GM04504 (cell line): ENCODE measurements at places on chromosomes 7 and 10.
A peak's percentile ranks its signal among the peaks of the same experiment; 100 is the strongest.

DNA sequence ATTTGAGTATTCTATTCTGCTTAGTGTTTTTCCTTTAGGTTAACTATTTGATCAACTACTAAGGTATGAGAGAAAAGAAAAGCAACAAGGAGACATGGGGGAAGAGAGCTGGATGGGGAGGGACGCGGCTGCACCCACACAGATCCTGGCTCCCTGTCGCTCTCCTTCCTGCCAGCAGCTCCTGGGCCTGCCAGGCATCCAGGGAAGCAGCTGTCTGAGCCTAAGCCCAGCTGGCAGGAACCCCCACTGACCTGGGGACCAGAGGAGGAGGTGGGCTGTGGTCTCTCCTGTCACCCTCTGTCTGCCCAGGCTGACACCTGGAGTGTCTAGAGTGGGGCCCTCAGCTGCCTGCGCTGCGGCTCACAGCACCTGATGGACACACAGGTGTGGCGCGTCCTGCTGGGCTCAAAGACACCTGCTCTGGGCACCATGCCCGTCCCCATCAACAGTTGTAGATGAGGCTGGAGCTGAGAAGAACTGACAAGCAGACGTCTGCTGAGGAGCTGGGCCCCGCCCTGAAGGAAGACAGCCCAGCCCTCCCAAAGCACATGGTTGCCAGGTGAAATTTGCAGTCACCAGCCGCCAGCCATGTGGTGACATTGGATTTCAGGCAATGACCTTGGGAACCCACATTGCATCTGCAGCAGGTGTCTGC lies 207.9 kb downstream of the PLXNA4 start:
- DNase-seq: no peak

- DNase-seq: peak; percentile 40
Observed at GRCh38 chr7:127791446-127792189, 139.6 kb downstream of the SND1 start.

- DNase-seq: no peak
Observed at GRCh38 chr7:151679881-151680612, 160.4 kb upstream of the RHEB start.

DNA sequence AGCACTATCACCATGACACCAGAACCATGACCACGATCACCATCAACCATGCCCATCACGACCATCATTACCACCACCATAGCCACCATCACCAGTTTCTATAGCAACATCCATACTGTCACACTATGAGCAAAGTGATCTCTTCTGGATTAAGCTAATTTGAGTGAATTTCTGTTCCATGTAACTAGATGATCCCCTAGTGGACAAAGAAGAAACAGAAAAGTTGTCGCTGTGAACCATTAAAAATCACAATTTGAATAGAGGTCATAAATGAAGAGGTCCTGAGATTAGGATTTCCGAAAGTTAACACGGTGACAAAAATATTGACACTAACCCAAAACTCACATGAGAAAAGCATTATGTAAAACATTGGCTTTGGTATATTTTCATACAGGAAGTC lies 77.6 kb downstream of the CLRN3 start:
- DNase-seq: no peak

GRCh38 chr10:28556142-28556541 lies 23.2 kb downstream of the WAC start:
- no peak for DNase-seq

DNA sequence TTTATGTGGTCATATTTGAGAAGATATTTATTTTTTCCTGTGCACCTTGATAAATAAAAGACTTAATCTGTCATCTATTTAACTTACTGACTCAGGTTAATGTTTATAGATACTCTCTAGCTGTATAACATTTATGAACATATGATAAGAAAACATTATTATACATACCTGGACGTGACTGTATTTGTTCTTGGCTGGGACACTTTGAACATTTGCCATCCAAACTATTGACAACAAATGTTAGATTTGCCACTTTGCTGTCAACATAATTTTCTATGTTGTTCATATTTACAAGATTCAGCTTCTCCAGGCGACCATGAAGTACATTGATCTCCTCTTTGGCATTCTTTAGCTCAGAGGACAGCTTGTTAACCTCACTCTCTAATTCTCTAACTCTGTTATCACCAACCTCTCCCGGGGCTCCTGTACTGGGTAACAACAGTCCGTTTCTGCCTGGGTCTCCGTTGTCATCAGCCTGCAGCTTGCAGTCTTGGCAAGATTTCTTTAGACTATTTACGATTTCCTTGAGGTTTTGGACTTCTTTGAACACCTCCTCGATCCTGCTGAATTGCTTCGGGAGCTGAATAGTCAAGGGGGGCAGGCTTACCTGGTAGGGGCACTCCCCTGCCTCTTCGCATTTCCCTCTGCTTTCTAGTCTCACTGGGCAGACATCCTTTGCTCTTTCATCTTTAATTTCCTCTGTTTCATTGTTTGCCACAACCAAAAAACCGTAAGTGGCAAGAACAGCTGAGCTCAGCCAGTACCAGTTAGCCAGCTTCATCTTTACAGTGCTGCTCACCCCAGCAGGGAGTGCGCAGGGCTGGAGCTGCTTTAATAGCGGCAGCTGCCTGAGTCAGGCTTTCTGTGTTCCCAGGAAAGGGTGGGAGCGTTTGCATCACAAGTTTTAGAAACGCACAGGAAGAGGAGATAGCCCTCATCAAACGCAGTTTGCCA lies at the start of gene FGL2:
Gene FGL2, minus strand, starts transcription at position 807 of the 954 bp plus-strand sequence. Its CDS starts 26 bp downstream, at position 781.
- DNase-seq: peak; percentile 21

- no peak for DNase-seq
Observed at GRCh38 chr7:43495572-43495971, 87.3 kb upstream of the STK17A start.

DNA sequence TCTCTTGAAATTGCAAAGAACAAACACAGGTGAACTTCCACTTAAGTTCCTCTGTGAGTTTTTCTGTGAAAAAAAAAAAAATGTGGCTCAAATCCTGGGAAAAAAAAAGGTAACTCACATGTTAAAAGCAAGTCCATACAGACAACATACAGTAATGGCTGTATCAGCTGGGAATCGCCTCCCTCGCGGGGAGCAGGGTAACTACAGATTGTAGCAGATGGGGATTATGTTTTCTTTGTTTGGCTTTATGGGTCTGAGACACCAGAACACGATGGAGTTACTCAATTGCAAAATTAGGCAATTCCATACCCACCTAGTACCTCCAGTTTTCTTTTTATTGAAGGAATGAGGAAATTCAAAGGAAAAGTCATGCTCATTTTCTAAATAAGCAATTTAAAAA lies 42.3 kb downstream of the FEZF1 start:
- no peak for DNase-seq

- no peak for DNase-seq
Observed at GRCh38 chr10:30018496-30018895, 40.9 kb downstream of the JCAD start.

DNA sequence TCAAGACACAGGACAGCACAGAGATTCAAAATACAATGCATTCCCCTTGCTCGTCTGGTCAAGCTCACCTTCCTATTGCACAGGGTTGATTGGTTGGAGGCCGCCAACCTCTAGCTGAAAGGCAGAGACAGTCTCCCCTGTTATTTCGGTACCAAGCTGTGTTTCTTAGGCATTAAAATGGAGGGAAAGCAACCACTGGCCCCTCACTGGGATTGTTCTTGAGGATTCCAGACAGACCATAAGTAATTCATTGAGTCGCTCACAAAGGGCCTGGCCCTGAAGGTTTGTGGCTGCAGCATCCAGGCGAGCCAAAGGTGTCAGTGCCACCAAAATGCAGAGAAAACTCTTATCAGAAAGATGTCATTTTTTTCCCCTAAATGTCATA lies 81.2 kb downstream of the PARP12 start:
- no peak for DNase-seq

- DNase-seq: no peak
Observed at GRCh38 chr10:119539359-119539825, 3.1 kb downstream of the RGS10 start.

- DNase-seq: no peak
Observed at GRCh38 chr7:105017657-105018365, 3.8 kb downstream of the KMT2E start.

- no peak for DNase-seq
Observed at GRCh38 chr10:33129996-33130386, 172.0 kb upstream of the ITGB1 start.
